ENCODE measurements at places on chromosomes 4 and X.

DNA sequence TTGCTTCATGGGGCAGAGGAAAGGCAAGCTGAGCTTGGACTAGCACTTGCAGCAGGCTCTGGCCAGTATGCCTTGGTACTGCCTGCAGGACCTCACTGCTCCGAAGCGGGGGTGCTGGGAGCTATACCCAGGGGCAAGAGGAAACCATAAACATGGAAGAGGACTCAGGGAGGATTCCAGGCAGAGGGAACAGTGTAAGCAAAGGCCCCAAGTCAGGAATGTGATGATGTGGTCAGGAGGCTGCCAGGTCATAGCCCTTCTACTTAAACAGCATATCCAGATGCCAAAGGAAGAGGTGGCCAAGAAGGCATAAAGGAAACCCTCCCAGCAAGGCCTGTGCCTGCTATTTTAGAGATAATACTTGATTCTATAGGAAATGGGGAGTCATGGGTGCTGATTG is 31.1 kb downstream of the RAB40AL start:
- no peak for DNase-seq

DNA sequence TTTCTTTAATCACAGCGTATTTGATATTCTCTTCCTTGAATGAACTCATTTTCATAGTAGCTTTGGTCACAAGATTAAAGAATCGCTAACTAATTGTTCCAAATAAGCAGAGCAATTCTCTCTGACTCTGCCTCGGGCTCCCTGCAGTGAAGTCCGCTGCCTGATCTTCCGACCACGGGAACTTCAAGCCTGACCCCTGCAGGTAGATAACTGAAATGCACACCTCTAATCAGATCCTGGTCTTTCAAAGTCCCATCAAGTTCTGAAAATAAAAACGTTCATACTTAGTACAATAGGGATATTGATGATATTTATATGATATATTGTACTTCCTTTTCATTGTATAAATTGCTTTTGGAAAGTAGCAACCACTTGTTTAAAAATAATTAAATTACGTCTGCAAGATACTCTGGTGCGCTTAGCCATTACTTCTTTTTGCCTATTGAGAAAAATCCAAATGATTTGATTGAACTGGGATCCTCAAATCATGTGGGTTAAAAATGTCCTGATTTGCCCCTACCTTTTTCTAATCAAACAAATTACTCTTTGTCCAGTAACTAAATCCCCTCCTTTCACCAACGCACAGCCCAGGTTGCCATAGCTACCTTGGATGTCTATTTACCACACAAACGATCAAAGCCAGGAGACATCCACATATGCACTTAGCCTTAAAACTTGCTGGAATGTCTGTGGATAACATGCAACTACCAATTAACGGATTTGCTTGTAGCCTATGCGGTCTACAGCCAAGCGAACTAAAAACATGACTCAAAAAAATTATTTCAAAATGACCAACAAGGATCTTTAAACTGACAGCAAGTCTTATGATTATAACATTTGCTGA is 4.2 kb downstream of the MID1 start:
- DNase-seq = no peak

GRCh38 chrX:20263474-20263873 is 3.2 kb downstream of the RPS6KA3 start:
- DNase-seq = no peak

DNA sequence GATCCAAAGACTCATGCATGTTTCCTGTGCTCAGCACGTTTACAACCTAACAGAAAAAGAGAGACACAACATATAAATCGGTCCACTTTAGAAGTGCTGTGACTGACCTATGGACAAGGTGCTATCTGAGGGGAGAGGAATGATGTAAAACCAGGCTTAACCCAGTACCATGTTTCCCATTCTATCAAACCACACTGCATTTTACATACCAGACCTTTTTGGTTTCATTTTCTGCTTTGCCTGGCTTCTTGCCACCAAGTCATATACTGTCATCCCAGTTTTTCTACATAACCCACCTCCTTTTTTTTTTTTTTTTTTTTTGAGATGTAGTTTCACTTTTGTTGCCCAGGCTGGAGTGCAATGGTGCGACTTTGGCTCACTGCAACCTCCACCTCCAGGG is 82.2 kb downstream of the KLF8 start:
- DNase-seq = no peak

DNA sequence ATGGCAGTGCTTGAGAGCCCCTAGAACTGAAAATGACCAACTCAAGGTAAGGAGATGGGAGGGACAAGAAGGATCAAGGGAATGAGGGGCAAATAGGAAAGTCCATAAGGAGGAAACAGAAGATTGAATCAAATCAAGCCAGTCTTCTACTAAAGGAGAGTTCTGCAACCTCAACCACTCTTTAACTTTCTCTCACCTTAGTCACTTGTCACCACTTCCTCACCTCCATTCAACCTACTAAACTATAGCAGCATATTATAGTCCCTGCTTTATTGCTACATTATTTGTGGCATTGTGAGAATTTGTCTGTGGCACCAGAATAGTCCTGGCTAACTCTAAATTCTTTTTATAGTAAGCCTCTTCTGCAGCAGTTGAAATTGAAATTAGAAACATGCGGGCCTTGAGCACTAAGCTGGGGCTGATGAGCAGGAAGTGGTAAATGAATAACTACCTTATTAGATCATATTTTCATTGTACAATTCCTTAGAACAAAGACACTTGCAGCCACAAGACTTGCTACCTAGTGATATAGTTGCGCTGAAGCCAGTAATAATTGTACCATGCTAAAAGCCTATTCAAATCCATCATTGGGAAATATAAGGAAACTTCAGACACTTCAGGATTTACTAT is 336.9 kb downstream of the ZNF674 start:
- DNase-seq = peak; percentile 3

DNA sequence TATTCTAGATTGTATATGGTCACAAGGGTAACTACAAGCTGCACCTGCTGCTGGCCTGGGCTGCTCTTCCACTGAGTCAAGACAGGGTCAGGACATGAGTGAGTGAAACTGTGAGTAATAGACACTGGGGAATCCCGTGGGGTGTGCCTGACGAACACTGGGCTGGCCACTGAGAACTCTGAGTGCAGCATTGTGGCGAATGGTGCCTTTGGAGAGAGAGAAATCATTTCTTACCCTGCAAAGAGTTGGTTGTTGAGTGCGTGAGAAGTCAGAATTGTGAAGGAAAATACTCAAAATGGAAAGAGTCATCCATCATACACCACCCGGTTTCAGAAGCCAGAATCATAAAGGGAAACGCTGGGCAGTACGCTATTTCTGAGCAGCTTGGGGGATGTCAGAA is 43.1 kb upstream of the LSM6 start:
- DNase-seq = no peak

DNA sequence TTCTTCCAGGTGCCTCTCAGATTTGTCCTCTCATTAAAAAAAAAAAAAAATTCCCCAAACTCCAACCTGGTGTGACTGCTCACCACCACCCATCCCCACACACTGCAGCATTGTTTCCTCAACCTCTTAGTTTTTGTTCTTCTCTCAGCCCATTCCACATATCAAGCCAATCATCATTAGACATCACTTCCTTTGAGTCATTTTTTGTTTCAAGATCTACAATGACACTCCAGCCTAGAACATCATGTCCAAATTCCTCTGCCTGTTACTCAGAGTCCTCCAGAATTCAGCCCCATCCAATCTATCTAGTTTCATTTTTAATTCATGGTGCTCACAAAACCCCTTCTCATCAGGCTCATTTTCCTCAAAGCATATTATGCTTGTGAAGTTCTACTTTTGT is 262.5 kb upstream of the TEX13A start:
- no peak for DNase-seq

GRCh38 chr4:128553686-128554515 is 255.6 kb upstream of the JADE1 start:
- DNase-seq = no peak

GRCh38 chr4:102543030-102543928 is 42.1 kb downstream of the NFKB1 start:
- no peak for DNase-seq

- DNase-seq = no peak
These were observed 1679.2 kb upstream of the TENM3 start for GRCh38 chr4:180564026-180564425.

- no peak for DNase-seq
These were observed 21.4 kb downstream of the CT47C1 start for GRCh38 chrX:119093991-119094735.
